ENCODE measurements at places on chromosomes 5 and 9.

- DNase-seq: no peak
Measured at GRCh38 chr5:134649163-134649835, 714 bp downstream of the SEC24A start.

GRCh38 chr5:128011339-128011738 is 72.2 kb upstream of the SLC12A2 start:
- no peak for DNase-seq

DNA sequence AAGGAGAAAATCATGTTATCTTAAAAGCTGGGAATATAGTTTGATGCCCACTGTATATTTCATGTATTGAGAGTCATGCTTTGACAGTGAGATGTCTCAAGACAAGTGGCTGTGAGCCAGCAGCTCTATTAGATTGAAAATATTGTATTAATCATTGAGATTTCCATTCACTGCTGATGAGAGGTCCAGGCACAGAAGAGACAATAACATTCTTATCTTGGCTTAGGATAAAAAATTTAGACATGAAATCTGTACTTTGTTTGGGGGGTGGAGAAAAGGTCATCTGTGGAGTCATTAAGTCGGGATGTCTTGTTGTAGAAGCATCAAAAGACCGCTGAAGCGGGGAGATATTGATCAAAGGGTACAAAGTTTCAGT is 97.9 kb upstream of the EQTN start:
- no peak for DNase-seq

- DNase-seq: no peak
Measured at GRCh38 chr9:77898864-77899263, 132.7 kb downstream of the GNAQ start.

DNA sequence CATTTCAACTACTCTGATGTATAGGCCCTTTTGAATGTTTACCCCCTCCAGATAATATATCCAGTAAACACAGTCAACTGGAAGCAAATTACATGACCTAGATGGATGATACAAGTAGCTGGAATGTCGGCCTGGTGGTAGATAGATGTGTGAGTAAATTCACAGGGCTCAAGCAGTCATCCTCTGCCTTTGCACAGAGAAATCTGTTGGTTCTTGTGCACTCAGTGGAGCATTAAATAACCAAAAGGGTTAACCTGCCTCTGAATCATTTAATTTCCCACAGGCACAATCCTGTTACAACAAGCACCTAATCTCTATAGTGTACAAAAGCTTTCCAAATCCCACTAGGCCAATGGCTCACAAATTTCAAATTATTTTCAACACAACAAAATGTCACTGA is 668.3 kb downstream of the DNAH5 start:
- DNase-seq: no peak

- DNase-seq: no peak
Measured at GRCh38 chr9:138071292-138071691, 193.7 kb downstream of the CACNA1B start.

- DNase-seq: no peak
Measured at GRCh38 chr9:124285903-124286291, 28.1 kb downstream of the NEK6 start.

GRCh38 chr5:124633209-124633608 is 113.2 kb downstream of the ZNF608 start:
- no peak for DNase-seq

DNA sequence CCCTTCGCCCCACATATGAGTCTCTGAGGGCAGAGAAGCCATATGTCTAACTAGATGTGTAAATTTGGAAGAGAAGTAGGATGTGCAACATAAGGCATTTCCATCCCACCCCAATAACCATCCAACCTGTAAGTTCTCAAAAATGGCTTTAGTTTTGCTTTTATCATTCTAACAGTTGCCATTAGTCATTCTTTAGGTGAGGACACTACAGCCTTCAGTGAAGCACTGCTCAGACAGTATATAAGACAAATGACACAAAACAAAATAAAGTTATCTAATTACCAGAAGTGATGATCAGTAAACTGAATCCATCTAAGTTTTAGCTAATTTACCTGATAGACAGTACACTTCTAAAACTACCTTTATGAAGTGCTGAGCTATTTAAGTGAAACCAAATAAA is 23.9 kb downstream of the MLLT3 start:
- DNase-seq: no peak

DNA sequence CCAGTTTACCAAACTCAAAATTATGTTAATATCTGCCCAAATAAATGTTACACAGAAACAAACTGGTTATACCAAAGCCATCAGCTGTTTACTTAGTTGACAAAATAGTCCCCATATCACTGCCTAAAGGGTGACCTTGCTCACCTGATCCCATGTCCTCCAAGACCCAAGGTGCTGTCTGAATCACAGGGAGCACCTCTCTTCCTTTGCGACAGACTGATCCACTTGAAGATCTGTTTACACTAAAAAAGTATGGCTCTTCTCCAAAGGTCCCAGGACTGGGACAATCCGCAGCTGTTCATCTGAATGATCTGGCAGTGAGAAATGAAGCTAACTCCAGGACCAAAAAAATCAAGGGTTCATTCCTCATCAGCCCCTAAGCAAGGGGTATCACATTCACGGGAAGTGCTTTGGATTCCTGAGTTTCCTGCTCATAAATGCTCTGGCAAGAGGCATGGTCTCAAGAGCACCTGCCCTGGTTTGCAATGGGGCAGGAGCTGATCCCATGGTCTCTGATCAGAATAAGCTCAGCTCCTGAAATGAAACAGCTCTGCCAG is 5.0 kb downstream of the PRUNE2 start:
- DNase-seq: no peak

DNA sequence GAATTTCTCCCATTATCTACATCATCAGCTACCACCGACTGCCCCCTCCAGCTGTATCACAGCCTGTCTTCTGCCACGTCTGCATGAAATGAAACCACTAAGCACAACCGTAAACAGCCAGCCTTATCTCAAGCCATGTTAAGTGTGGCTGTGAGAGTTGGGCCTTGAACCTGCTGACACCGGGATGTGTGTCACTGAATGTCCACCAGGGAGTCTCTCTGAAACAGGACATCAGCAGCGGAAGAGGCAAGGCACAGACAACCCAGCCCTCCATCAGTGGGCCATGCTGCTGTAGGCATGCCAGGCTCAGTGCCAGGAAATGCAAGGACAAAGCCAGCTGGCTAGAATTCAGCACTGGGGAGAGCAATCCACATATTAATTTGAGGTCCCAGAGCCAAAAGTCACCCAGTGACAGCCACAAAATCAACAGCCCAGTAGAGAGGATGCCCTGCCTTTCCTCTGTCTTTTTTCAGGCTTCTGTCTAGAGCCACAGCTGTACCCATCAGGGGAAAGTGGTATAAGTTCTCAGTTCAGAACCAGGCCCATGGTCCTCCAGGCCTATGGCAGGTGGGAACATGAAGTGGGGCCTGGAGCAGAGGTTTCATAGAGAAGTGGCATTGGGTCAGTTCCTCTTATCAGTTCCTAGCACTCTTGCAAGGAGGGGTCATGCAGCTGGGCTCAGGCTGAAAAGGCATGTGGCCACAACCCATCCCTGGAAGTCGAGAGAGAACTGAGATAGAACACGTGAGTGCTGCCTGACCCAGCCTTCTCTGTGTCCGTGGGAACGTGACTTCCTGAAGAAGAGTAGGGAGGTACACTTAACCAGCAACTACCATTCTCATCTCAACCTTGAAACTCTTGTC is 199.4 kb downstream of the ESM1 start:
- no peak for DNase-seq

- DNase-seq: no peak
Measured at GRCh38 chr9:129609486-129610212, 11.3 kb downstream of the C9orf50 start.

GRCh38 chr5:173352366-173353349 is 24.4 kb upstream of the STC2 start:
- DNase-seq: no peak

GRCh38 chr9:32200241-32200640 is 184.2 kb upstream of the ACO1 start:
- no peak for DNase-seq

DNA sequence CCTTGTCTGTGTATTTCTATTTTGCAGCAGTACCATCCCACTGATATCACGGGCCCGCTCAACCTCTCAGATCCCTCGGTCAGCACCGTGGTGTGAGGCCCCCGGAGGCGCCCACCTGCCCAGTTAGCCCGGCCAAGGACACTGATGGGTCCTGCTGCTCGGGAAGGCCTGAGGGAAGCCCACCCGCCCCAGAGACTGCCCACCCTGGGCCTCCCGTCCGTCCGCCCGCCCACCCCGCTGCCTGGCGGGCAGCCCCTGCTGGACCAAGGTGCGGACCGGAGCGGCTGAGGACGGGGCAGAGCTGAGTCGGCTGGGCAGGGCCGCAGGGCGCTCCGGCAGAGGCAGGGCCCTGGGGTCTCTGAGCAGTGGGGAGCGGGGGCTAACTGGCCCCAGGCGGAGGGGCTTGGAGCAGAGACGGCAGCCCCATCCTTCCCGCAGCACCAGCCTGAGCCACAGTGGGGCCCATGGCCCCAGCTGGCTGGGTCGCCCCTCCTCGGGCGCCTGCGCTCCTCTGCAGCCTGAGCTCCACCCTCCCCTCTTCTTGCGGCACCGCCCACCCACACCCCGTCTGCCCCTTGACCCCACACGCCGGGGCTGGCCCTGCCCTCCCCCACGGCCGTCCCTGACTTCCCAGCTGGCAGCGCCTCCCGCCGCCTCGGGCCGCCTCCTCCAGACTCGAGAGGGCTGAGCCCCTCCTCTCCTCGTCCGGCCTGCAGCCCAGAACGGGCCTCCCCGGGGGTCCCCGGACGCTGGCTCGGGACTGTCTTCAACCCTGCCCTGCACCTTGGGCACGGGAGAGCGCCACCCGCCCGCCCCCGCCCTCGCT is 1.9 kb downstream of the LRRC26 start:
- DNase-seq: no peak

DNA sequence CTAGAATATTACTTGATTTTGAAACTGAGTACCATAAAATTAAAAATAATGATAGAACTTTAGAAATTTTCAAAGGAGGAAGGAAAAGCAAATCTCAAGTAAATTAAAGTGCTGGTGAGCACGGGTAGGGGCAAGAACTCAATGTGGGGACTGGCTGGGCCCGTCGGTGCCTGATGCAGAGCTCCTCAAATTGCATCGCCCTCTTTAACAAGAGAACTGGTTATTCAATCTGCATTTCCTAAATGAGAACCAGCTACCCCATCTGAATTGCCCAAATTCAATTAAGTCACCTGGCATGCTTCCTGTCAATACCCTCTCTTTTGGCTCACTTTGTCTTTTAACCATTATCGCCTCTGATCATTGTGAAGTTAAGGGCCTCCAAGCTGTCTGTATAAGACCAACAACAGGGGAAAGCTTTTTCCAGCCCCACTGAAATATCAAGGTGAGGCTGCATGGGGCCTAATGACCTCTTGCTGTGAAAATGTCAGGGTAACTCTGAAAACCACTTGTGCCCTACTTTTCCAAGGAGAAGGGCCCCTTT is 316.7 kb downstream of the SLIT3 start:
- DNase-seq: no peak

DNA sequence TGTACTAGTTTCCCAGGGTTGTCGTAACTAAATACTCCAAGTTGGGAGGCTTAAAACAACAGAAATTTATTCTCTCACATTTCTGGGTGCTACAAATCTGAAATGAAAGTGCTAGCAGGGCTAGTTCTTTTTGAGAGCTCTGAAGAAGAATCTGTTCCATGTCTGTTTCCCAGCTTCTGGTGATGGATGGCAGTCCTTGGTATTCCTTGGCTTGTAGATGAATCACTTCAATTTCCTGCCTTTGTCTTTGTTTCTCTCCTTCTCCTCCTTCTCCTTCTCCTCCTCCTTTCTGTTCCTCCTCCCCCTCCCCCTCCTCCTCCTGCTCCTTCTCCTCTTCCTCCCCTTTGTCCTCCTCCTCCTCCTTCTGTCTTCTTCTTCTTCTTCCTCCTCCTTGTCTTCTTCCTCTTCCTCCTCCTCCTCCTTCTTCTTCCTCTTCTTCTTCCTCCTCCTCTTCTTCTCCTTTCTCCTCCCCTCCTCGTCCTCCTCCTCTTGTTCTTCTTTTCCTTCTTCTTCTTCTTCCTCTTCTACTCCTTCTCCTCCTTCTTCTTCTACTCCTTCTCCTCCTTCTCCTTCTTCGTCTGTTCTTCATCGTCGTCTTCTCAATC is 104.7 kb upstream of the ANKRD55 start:
- no peak for DNase-seq

Data from NCI-H187 treated with DMSO at 0.1 percent for 48 hours (cell line).